ENCODE measurements at places on chromosomes 7 and 10. TPM values are rescaled to one million over a fixed set of nuclear protein-coding genes. Genes with fewer than 3 reads are reported as not detected.

DNA sequence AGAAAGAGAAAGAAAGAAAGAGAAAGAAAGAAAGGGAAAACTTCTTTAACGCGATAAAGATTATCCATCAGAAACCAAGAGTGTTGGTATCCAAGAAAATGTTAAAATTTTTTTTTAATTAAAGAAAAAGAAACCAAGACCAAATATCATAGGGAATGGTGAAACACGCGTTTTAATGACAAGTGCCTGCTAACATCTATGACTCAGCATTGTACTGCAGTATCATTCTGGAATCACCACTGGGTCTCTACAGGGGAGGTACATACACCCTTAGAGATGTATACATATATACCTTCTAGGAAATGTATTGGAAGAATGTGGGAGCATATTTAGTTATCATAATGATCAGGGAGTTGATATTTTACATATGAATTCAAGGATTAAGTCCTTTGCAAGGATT is 32.1 kb upstream of the PIK3AP1 start:
- no peak for DNase-seq

DNA sequence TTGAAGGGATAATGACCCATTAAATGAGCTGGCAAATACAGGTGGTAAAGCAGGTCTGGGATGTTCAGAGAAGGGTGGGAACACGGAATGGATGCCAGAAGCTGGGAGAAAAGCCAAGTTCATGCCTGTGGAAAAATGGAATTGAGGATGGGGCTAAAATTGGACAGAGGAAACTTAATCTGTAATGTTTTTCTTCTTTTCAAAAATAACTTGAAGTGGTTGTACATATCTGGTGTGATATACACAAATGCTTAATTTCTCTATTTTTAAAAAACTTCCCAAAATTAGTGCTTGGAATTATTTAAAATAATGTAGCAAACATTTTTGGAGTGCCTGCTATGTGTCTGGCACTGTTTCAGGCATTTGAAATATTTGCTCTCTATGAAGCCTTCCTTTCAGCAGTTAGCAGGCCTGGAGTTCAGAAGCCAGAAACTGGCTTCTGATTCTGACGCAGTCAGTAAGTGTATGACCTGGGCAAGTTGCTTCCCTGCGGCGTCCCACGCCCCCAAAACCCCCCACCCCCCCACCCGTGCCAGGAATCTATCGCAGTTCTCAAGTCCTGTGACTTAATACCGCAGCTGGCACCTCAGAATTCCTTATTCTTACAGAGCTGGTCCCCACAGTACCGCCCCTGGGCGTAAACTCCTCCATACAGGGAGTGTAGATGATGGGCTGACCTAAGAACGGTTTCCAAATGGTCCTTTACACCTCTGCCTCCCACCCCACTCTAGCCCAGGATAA is 828 bp upstream of the MALSU1 start:
- DNase-seq: no peak

DNA sequence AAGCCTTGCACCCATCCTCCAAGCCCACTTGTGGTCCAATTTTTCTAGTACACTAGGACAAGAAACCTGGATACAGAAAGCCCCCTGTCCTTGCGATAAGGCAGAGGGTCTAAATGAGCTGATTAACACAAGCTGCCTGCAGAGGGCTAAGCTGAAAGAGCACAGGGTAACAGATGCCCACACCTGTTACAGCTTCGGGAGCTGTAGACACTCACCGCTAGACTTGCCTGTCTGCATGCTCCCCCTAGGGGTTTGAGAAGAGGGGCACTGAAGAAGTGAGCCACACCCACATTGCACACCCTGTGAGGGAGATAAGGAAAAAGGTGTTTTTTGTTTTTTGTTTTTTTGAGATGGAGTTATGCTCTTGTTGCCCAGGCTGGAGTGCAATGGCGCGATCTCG is 386.5 kb upstream of the AUTS2 start:
- no peak for DNase-seq

DNA sequence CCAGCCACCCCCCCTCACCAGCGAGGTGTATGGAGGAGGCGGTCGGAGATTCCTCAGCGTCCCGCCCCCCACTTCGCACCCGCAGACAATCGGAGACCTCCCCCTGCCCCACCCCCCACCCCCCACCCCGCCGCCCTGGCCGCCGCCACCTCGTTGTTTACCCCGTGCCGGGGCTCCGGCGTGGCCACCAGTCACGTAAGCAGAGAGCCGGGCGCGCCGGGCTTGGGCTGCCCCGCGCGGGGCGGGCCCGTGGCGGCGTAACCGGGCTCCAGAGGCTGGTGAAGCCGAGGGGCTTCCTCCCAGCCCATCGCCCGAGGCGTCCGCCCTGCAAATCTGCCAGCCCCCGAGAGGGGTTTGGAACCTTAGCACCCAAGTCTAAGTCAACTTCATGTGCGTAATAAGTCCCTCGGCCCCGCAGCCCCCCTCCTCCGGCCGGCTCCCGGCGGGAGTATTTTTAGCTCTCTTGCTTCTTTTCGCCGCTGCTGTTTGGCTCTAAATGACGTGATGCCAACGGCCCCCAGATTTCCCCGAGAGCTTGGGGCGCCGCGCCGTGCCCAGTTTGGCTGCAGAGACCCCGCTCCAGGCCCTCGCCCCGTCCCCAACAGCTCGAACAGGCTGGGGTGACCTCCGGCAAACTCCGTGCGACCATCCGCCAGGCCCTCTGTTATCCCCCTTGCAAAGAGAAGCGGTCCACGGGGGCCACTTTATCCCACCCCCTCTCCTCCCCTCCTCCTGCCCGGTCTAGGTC is 2.7 kb downstream of the MXI1 start:
- no peak for DNase-seq

DNA sequence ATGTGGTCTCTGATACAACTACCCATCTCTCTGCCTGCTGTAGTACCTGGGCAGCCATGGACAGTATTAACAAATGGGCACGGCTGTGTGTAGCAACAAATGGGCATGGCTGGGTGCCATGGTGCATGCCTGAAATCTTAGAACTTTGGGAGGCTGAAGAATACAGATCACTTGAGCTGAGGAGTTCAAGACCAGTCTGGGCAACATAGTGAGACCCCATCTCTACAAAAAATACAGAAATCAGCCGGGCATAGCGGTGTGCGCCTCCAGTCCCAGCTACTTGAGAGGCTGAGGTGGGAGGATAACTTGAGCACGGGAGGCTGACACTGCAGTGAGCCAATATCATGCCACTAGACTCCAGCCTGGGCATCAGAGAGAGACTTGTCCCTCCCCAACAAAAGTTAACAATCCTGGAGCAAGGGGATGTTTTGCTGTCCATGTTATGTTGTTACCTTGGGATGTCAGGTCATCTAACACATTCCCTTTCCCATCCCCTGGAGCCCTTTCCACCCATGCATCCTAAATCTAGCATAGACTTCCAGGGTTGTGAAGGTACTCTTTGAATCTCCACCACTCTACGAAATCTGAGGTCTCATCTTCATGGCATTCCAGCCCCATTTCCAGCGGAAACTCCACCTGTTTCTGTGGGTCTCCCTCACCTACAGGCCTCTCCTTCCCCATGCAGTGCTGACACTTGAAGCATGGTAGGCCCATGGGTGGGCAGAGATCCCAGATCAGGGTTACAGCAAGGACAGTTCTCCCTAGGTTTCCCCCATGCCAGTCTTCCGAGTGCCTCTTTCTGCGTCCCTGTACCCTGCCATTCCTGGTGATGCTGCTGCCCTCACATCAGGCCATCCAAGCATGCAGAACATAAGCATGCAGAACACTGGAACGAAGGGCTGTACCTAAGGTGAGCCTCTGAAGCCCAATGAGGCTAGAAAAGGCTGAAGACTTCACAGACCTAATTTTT is 13.1 kb downstream of the FXYD4 start:
- no peak for DNase-seq

SFXN2 gene
- total RNA-seq: 14.7 TPM

Measured in activated CD4-positive, alpha-beta memory T cell treated with anti-CD3 and anti-CD28 coated beads for 36 hours (primary cell).